Esophagus squamous epithelium (tissue), 5 donors: ENCODE measurements at places on chromosomes 3 and 15.
A peak's percentile ranks its signal among the peaks of the same experiment; 100 is the strongest.

GRCh38 chr3:194407423-194407822 is 8.4 kb upstream of the GP5 start:
- no peak for DNase-seq

GRCh38 chr3:31176045-31176444 is 281.6 kb upstream of the GADL1 start:
- DNase-seq = no peak

GRCh38 chr3:83498361-83499016 is 1460.3 kb upstream of the CADM2 start:
- DNase-seq = no peak

DNA sequence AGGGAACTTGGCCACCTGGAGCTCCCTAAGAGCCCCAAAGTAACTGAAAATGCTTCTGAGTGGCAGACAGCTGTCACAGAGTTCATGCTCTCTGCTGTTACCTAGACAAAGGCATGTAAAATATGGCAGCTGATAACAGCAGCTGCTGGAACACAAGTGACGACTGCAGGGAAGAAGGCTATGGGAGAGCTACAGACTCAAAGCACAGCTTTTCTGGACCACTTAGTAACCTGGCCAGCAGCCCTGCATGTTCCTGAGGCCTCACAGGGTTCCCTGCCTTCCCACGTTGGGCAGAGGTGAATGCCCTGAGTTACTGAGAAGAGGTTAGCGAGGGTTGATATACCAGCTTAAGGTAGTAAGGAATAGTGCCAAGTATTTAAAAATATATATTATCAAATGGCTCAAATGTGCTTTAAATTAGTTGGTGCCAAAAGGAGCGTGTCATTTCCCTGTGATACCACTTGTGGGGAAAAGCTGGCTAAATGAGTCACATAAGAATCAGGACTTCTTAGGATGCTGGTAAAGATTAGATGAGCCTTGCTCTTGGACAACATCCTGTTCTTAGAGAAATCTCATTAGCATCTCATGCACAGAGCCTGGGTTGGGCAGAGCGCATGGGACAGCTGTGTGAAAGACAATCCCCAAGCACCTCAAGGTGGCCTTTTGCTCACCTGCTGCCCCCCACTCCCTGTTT is 76.4 kb upstream of the SCN5A start:
- no peak for DNase-seq

DNA sequence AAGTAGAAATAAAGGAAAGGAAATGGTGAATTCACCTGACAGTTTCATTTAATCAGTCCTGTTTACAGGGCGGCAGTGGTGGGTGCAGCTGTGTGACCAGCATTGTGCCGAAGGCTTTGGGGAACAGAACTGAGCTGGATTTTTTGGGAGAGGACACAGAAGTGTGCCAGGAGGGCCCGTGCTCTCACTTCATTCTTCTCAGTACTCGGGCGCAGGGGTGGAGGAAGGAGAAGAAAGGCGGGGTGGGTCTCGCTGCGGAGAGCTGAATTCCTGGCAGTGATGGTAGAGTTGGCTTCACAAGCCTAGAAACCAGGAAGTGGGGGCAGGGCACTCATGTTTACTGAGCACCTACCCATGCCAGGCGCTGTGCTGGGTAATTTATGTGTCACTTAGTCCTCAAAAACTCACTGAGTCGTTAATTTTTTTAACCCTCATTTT is 64.6 kb downstream of the CRTC3 start:
- peak; percentile 54 for DNase-seq

GRCh38 chr3:73419942-73420341 is 204.8 kb downstream of the PDZRN3 start:
- no peak for DNase-seq

DNA sequence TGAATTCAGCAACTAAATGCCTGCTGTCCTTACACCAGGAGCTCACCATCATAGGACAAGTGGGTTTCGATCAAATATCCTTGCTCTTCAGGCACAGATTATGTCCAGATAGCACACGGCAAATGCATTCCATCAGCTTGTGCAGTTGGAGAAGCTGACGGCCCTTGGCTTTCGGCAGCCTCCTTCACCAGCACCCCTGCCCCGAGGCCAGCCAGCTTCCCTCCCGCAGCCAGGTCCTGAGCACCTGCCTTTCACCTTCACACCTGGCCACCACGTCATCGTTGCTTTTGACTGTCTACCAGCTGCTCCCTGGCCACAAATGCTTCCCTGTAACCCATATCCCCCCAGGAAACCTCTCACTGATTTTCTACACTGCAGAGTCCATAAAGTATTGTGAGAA is 355.5 kb downstream of the OCA2 start:
- no peak for DNase-seq

DNA sequence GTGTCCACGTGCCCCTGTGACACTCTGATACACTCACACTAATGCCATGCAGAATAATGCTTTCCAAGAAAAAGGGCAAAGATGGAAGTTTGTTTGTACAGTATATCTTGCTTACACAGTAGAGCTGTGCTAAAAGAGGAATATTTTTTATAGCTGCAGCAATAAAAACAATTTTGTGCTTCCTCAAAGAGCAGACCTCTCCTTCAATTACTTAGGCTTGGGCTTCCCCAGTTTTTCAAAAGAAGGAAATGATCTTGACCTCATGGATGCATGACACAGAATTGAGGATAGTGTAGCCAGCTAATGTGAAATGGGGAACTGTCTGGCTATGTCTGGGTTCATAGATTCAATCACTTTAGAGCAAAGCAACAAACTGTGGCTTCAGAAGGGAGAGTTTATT is 137.4 kb downstream of the STT3B start:
- no peak for DNase-seq

- no peak for DNase-seq
Observed at GRCh38 chr15:77634266-77634962, 1.7 kb upstream of the LINGO1 start.

- DNase-seq = no peak
Observed at GRCh38 chr3:13025090-13025489, 48.1 kb downstream of the IQSEC1 start.

DNA sequence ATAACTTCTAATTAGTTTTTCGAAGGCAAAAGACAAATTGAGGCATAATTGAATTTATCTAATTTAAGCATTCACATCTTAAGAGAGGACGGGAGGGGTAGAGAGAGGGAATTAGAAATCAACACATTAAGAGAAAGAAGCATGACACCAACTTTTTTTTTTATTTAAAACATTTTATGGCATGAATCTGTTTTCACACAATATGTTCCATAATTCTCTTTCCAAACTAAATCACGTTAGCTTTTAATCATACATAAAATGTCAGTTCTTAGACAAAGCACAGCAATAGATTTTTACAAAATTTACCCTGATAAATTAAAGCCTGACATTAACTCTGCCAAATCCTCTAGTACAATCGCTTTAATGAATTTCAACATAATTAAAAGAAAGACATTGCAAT is 600.8 kb upstream of the ROBO1 start:
- no peak for DNase-seq

DNA sequence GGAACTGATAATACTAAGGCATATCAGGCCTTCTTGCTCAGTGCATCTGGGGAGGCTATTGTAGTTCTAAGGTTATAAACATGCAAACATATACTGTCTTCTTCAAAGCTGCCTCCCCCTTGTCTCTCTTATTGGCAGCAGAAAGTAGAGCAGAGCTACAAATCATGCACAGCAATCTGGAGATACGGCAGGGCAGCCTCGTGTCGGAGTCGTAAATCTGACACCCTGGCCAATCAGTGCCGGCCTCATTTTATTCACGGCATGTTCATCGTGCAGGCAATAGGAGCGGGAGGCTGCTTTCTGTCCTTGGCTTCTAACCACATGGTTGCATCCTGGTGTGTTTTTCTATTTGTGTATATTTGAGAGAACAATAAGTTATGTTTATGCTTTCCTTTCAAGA is 300.2 kb upstream of the CNTN6 start:
- no peak for DNase-seq

GRCh38 chr3:40872258-40872920 is 326.9 kb upstream of the CTNNB1 start:
- no peak for DNase-seq

DNA sequence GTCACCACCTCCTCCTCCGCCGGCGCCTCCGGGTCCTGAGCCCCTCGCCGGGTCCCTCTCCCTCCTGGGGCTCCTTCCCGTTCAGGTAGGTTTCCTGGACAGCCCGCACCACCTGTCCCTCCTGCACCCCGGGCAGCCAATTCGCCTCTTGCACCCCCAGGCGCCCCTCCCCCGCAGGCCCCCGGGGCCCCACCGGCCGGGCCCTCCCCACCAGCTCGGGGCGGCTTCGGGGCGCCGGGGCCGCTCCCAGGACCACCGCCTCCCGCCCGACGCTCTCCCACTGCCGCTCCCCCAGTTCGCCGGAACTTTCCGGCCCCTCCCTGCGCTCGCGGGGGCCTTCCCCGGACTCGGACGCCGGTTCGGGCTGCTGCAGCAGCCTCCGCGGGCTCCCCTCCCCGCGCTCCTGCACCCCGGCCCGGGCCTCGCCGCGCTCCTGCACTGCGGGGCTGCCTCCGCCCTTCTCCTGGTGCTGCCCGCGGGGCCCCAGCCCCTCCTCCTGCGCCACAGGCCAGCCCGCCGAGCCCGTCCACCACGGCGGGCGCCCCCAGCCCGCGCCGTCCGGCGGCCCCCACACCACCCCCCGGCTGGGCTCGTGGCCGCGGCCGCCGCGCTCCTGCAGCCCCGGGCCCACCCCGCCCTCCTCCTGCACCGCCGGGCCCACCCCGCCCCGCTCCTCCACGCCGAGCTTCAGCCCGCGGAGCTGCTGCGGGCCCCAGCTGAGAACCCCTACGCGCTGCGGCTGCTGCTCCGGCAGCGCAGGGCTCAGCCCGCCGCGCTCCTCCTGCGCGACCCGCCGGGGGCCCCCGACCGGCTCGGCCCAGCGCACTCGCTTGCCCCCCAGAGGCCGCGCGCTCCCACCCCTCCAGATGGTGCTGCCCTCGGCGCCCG is 587 bp upstream of the TNK2 start:
- DNase-seq = no peak

- DNase-seq = no peak
Observed at GRCh38 chr3:106190296-106190695, 321.5 kb upstream of the CBLB start.

DNA sequence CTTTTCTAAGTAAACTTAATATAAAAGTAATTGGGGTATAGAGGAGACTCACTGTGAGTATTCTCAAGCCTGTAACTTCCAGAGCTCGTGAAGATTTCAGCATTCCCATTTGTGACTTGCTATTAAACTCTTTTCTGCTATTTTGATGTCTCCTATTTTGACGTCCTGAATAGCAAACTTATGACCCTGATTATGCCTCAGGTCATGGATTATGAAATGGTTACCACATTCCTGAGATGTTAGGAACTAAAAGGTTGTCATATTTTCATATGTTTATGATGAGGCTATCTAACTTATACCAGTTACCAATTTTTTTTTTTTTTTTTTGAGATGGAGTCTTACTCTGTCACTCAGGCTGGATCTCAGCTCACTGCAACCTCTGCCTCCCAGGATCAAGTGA is 105.5 kb downstream of the ATG7 start:
- no peak for DNase-seq

- DNase-seq = no peak
Observed at GRCh38 chr3:140180603-140181002, 245.6 kb downstream of the CLSTN2 start.

DNA sequence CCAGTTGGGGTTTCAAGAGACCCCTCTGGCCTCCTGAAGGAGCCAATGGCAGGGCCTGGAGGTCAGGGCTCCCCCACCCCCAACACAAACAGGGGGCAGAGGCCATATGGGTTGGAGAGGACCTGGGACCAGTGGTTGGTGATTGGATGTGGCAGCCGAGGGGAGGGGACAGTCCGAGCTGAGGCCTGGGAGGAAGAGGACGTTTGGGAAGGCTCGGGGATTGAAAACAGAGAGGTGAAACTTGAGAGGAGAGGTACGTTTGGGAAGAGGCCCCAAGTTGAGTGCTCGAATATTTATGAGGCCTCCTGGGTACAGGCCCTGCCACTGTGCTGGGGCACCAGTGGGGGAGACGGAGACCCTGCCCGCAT is 53.7 kb downstream of the DNAJB8 start:
- no peak for DNase-seq

DNA sequence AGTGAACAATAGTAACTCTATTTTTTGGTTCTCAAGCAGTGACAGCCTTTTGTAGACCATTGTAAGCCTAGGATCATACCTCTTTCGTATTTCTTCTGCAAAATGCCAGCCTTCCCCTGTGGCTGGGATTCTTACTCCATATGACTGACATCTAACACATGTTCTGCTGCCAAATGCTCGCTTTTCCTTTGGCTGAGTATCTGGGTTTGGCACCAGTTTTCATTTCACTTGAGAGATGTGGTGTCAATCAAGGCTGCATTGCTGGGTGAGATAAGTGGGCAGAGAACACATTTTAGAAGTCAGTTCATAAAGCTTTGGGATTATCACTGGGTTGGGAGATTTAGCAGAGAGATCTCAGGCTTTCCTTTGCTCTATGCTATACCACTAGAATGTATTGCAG is 514.7 kb upstream of the SGO1 start:
- DNase-seq = no peak

DNA sequence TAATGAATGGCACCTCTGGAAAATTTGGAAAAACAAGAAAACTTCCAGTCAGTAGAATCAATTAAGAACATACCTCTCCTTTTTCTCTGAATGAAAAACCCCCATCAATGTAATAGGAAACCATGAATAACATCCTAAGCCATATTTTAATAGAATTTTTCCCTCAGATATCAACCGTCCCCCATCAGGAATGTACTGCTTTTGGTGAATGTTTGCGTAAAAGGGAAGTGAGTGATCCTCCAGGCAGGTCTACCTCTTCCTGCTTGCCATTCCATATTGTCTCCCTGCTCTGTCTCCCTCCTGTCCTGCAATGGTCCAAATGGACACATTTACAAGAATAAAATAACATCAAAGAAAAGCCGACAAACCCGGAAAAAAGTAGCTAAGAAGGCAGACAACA is 30.8 kb downstream of the LAMP3 start:
- DNase-seq = no peak

- no peak for DNase-seq
Observed at GRCh38 chr3:12178091-12178820, 19.5 kb upstream of the TIMP4 start.

- DNase-seq = no peak
Observed at GRCh38 chr3:14303336-14304100, 98.9 kb upstream of the SLC6A6 start.

DNA sequence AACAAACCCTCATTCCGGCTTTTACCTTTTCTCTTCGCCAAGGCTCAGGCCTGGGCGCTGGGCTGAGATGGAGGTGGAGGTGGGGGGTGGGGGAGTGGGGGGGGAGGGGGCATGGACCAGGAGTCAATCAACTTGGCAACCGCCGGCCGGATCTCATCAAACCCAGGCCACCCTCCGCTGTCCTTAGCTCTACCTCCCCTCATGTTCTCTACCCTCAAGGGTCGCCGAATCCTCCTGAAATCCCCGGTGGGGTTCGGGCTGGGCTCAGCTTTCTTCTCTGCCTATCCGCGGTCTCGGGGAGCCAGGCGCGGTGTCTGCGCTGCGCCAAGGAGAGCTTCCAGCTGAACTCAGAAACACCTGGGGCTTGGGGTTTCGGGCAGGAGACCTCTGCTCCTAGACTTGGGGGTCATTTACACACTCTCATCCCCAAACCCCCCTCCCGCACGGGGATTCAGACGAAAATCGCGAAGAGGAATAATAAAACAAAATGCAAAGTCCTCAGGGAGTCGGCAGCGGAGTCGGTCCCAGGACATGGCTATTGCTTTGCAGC is 2.5 kb downstream of the ONECUT1 start:
- no peak for DNase-seq
